ENCODE measurements at places on chromosomes 3 and 15.

DNA sequence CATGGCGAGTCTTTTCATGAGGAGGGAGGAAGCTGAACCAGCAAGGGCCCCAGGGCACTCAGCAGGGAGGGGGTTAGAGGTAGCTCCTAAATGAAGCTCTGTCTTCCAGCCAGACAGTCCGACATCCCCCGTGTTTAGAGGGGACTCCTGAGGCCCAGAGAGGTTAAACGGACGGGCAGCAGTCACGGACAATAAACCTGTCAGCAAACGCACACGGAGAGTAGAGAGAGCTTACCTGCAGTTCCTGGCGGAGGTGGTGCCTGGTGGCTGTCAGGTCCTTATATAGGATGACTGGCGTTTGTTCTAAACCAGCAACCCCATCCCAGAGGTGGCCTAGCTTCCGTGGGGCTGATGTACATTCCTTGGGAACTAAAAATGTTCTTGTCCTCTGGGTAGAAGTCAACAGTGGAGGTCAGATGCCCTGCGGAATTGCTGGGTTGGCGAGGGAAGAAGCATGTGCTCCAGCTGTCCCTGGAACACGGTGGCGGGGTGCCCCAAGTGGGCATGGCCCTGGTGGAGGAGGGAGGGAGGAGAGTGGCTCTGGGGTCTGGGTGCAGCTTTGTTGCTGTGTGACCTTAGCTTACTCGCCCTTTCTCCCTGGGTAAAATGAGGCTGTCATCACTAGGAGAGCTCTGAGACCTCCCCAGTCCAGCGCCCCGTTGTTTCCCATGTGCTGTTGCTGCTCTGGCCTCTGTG is 2.1 kb downstream of the GHRL start:
- no peak for DNase-seq

GRCh38 chr15:27082526-27082925 is 111.5 kb downstream of the GABRG3 start:
- DNase-seq = no peak

GRCh38 chr3:152828075-152828840 is 6.7 kb upstream of the P2RY1 start:
- DNase-seq = no peak

DNA sequence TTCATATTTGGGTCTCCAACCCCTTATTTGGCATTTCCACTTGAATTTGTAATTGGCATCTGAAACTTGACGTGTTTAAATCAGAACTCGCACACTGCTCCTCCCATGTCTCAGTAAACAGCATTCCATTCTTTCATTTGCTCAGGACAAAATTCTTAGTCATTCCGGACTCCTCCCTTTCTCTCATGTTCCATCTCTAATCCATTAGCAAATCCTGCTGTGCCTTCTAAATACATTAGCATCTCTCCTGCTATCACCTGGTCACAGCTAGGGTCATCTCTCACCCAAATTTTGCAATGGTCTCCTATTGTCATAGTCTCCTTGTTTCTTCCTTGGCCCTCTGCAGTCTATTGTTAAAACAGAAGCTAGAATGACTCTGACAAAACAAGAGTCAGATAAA is 119.9 kb upstream of the CADPS start:
- no peak for DNase-seq

- no peak for DNase-seq
Observed at GRCh38 chr15:55084216-55084615, 112.5 kb downstream of the RSL24D1 start.

GRCh38 chr3:54304877-54305276 is 182.5 kb downstream of the CACNA2D3 start:
- no peak for DNase-seq

DNA sequence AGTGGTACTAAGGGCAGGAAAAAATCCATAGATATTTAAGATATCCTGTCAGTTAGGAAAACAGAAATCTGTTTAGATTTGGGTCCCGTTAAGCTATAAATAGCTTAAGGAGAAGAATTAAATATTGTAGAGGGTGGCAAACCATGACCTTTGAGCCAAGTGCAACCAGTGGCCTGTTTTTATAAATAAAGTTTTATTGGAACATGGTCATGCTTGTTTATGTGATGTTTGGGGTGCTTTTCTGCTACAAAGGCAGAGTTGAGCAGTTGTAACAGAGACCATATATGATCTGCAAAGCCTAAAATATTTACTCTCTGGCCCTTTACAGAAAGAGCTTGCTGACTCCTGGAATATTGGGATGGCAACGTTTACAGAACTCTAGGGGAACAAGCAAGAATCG is 66.3 kb downstream of the SQOR start:
- no peak for DNase-seq

GRCh38 chr15:29522373-29523276 is 253.0 kb upstream of the NSMCE3 start:
- no peak for DNase-seq

GRCh38 chr3:66200786-66201185 is 20.0 kb upstream of the SLC25A26 start:
- no peak for DNase-seq

DNA sequence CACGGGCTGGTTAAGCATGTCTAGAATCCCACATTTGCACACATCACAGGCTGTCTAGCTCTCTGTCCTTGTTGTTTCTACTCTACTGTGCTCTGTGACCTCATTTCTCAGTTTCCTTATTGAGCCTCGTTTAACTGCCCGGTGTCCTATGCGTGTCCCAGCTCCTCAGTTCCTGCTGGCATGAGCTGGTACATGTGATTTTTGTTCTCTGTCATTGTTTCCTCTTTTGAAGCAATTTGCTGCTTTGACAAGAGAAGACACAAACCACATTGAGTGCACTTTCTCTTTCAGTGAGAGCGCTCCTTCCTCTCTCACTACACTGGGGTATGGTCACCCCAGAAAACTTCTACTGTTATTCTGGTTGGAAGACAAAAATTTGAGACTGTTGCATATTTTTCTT is 563.5 kb downstream of the PDCD6IP start:
- DNase-seq = no peak

DNA sequence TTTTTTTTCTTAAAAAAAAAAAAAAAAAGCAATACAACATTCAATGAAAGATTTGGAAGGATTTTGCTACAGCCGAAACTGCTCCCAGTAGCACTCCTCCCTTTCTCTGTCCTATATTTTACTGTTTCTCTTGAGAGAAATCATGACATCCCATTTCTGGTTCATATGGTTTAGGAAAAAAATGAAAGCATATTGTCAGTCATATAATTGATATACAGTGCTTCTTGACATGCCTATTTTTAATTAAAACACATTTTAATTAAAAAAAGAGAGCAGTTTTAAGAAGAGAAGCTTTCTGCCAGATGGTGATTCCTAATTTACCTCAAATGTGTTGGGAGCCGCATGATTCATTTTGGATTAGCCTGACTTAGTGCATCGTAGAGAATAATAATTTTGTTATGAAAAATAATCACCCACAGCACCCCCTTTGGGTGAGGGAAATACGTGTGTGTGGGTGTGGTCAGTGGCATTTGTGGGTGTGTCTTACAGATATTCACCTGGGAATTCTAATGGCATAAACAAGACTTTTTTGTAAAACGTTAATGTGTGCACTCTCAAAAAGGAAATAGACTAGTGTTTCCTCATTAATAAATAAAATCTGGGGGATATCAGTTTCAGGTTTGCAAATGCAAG is 544.5 kb downstream of the MFSD1 start:
- DNase-seq = no peak

- no peak for DNase-seq
Observed at GRCh38 chr15:58558777-58559176, 127.0 kb downstream of the LIPC start.

DNA sequence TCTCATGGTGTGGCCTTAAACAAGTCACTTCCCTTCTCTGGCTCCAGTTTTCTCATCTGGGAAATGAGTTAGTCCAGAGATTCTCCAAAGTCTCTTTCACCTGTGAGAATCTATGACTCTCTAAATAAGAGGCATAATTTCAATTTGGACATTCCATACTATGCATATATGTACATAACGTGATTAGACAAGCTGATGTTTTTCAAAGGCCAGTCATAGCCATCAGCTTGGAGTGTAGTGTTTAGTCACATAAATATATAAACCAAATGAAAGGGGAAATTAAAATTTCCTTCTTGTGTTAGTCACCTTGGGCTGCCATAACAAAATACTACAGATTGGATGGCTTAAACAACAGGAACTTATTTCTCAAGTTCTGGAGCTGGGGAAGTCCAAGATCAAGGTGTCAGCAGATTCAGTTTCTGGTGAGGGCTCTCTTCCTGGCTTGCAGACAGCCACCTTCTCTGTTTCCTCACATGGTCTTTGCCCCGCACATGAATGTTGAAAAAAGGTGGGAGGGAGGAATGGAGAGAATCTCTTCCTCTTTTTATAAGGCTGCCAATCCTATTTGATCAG is 19.4 kb downstream of the TMEM41A start:
- no peak for DNase-seq

DNA sequence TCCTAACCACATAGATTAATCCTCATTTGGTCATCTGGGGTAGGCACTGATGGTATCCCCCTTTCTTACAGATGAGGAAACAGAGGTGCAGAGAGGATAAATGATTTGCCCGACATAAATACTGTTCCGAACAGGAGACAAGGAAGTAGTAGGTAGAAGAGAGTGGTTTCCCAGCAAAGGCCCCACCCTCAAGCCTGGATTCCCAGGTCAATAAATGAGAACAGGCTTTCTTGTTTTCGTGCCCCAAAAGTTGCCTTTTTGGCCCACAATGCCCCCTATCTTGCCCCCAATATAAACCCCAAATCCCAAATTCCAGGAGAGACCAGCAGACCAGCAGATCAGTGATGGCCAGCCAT is 125.5 kb upstream of the PRR20G start:
- no peak for DNase-seq

GRCh38 chr3:165390166-165390565 is 194.0 kb upstream of the SLITRK3 start:
- DNase-seq = no peak

- DNase-seq = no peak
Observed at GRCh38 chr3:157857440-157857839, 248.8 kb downstream of the SHOX2 start.

DNA sequence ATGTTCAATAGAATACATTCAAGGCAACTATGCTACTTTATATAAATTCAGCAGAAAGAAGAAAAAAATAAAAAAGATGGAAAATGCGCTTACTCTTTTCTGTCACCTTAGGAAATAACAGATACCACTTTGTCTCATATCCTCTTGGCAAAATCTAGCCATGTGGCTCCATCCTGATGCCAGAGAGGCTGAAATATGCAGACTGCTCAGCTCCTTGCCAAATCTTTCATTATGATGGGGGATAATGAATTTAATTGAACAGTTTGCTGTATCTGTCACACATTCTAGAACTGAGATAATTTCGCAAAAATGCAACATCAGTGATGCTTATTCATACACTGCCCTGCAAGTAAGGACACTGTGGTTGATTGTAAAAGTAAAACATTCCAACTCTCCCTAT is 1081.5 kb downstream of the PLOD2 start:
- no peak for DNase-seq

- DNase-seq = no peak
Observed at GRCh38 chr15:97991972-97992541, 31.6 kb downstream of the ARRDC4 start.

DNA sequence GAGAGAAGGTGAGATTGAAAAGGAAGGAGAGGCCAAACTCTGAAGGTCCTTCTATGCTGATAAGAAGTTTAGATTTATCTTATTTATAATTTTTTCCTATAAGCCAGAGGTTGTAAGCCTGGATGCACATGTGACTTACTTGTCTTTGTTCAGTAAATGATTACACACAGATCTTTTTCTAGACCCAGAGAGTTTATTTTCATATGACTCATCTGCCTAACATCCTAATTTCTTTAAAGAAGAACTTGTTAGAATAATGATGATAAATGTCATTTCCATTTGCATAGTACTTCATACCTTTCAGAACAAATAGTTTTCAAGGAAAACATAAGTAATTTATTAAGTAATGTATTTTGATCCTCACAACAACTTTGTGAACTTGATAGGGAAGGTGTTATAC is 434.8 kb upstream of the DPH6 start:
- DNase-seq = no peak

- no peak for DNase-seq
Observed at GRCh38 chr15:69474291-69474690, 21.7 kb downstream of the RPLP1 start.

GRCh38 chr15:74240002-74240568 is 4.0 kb downstream of the CCDC33 start:
- DNase-seq = peak; percentile 72

- no peak for DNase-seq
Observed at GRCh38 chr3:124115956-124116355, 124.0 kb upstream of the ROPN1 start.

GRCh38 chr15:64460206-64460723 is at the start of gene ZNF609:
Gene ZNF609 (plus strand): TSS chr15:64460578. CDS start chr15:64499420, 38,842 bp downstream.
- peak; percentile 96 for DNase-seq

DNA sequence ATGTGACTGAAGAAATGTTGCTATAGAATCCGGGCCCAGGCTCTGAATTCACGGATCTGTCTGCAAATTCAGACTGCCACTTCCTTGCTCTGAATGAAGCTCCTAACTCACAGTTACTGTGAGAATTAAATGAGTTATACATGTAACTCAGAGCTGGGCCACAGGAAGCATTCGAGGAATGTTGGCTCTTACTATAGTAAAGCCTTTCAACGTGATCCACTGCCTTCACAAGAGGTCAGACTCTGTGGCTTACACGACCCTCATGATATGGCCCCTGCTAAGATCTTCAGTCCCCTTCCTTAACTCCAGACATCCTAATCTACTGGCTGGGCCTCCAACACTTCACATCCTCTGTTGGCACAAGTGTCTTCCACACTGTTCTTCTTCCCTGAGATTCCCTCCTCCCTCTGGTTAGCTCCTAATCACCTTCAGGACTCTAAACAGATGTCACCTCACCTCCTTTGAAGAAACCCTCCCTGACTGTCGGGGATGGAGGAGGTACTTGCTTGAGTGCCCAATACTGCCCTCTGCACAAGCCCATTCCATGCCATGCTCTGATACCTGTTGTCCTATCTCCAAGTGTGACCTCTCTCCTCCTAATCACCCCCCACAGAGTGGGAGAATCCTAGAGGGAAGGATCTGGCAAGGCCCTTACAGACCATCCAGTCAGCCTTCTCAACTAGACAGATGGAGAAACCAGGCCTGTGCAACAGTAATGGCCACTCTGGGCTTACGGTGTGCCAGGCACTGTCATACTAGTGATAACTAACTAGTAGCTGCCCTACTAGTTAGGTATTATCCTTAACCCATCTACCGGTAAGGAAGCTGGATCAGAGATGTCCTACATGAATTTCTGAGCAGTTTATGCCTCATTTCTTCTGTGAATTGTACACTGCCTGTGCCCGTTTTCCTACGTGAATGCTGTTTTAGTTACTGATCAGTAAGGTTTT is 1.3 kb downstream of the ACTR8 start:
- DNase-seq = no peak

GRCh38 chr3:188534633-188535032 is 380.7 kb downstream of the LPP start:
- DNase-seq = no peak
